Type B pancreatic cell (in vitro differentiated cells): ENCODE measurements at places on chromosomes 4 and X. TPM values are rescaled to one million over a fixed set of nuclear protein-coding genes. Genes with fewer than 3 reads are reported as not detected.

DNA sequence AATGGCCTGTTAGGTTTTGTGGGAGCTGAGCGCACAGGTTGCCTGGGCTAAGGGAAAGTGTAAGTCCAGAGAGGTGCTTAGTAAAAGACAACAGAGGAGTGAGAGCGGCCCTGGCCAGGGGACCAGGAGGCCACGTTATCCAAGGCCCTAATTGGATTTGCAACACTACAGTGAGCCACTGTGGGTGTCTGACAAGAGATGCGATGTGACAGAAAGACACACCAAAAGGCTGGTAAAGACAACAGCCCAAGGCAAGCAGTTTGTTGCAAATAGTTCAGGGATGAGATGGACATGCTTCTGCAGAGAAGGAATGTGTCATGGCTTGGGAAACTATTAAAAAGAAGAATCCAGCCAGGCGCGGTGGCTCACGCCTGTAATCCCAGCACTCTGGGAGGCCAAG is 162.7 kb upstream of the KIT start:
- DNase-seq: no peak

The SPIN2A gene
- 1.1 and 2.6 TPM in 2 replicates for total RNA-seq

- DNase-seq: no peak
Measured at GRCh38 chr4:114028071-114028470, 48.6 kb upstream of the ARSJ start.

DNA sequence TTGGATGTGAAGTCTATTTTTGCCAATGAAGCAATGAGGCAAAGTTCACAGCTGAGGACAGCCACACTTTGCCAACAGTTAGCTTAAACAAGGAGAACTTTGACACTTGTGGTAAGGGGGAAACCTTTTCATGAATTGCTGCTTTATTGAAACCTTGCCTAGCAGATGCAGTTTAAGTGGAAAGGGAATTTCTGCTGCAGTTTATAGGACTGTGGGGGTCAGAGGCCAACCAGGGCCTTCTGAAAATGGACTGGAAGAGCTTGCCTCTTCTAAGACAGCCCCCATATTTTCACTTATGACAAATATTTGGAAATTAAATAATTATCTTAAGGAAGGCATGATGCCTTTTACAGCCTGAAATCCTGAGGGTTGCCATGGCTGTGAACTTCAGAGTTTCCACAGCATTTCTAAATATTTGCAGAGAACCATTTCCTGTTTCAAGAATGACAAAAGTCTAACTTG is 550.3 kb downstream of the RAB28 start:
- DNase-seq: no peak

DNA sequence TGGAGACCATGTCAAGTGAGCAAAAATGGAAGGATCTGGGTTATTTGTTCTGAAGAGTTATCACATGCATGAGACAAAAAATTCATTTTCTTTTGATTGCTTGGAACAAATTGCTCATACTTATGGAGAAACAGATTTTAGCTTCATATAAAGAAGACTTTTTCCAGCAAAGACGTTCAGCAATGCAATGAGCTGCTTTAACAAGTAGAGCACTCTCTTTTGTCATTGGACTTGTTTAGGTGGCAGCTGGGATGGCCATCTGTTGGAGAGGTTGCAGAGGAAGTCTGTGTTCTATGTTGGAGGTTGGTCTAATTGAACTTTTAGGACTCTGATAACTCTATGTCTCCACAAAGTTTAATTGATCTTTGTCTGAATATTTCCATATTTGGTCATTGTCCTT is 19.9 kb upstream of the CEP135 start:
- DNase-seq: no peak

The CCNB3 gene
- 0.39 and 0.83 TPM in 2 replicates for total RNA-seq

DNA sequence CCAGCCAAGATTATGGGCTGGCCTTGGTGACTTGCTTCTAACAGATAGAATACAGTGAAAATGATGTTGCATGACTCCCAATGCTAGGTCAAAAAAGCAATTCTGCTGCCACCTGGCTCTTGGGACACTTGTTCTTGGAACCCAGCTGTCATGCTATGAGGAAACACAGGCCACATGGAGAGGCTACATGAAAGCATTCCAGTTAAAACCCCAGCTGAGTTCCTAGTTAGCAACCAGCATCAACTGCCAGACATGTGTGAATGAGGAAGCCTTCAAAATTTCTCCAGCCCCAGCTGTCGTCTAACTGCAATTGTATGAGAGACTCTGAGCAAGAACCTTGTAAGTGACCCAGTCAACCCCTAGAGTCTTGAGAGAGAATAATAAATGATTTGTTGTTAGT is 105.2 kb upstream of the FGF16 start:
- no peak for DNase-seq

GRCh38 chr4:80097400-80098177 is 24.6 kb upstream of the ANTXR2 start:
- no peak for DNase-seq

The RAB40AL gene
- 0.63 and 0.86 TPM in 2 replicates for total RNA-seq
